Urinary bladder (tissue), 4 donors: ENCODE measurements at places on chromosomes 4 and X.
A peak's percentile ranks its signal among the peaks of the same experiment; 100 is the strongest.

DNA sequence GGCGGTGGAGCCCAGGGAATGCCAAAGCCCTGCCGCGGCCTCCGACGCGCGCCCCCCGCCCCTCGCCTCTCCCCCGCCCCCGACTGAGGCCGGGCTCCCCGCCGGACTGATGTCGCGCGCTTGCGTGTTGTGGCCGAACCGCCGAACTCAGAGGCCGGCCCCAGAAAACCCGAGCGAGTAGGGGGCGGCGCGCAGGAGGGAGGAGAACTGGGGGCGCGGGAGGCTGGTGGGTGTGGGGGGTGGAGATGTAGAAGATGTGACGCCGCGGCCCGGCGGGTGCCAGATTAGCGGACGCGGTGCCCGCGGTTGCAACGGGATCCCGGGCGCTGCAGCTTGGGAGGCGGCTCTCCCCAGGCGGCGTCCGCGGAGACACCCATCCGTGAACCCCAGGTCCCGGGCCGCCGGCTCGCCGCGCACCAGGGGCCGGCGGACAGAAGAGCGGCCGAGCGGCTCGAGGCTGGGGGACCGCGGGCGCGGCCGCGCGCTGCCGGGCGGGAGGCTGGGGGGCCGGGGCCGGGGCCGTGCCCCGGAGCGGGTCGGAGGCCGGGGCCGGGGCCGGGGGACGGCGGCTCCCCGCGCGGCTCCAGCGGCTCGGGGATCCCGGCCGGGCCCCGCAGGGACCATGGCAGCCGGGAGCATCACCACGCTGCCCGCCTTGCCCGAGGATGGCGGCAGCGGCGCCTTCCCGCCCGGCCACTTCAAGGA, at the start of gene FGF2:
FGF2 (plus strand) TSS at position 279 of the 705 bp plus-strand sequence; CDS start at position 623, 344 bp downstream.
- peak; percentile 36 for DNase-seq

DNA sequence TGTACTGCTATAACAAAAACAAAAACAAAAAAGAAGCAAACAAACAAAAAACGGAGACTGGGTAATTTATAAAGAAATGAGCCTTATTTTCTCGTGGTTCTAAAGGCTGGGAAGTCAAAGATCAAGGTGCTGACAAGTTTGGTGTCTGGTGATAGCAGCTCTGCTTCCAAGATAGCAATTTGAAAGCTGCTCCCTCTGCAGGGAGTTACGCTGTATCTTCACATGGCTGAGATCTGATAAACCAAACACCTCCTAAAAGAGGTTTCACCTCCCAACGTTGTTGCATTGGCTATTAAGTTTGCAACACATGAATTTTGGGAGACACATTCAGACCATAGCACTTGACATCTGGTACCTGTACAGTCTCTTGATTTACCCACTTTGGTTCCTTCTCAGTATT, 854.2 kb downstream of the CENPC start:
- no peak for DNase-seq

DNA sequence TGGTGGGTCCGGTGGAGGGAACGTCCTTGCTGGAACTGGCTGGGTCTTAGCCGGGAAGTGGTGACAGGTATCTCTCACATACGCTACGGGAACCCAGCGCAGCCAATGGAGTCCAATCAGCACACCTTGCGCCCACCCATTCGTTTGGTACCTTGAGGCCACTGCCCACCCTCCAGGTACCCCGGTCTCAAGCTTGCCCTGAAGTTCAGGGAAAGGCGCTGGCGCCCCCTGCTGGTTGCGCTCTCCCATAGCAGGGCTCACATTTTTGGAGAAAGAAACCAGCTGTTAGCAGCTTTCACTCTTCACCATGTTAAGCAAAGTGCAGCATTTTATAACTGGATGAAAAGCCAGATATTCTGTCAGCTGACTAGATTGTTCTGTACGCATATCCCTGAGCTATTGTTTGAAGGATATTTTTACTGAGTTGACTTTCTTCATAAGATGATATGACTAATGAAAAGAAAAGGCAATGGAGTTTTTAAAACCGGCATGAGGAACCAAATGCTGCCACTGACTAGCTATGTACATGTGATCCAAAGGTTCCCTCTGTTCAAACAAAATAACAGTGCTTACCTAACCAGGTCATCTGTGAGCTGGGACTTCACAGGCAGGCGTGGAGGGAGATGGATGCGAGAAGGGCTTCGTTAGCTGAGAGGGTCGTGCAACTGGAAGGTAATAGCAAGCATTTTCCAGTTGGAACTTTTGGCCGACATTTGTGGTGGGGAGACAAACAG, 43.7 kb downstream of the OTOP1 start:
- DNase-seq: no peak

DNA sequence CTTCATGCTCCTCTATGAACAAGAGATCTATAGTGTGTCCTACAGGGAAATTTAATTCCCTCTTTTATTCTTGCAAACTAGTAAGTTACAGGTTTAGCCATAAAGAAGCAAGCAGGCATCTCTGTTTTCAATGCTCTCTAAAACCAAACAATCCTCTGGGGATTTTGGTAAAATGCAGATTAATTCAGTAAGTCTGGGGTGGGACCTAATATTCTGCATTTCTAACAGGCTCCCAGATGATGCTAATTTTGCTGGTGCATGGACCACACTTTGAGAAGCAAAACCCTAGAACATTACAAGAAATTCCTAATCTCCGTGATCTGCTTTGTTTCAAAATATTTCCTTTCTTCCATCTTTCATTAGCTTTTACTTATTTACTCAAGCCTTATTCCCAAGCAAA, 344.9 kb downstream of the PACRGL start:
- DNase-seq: no peak

GRCh38 chr4:110641218-110641617, 18.3 kb upstream of the PITX2 start:
- DNase-seq: no peak

- DNase-seq: no peak
These were observed 316.2 kb downstream of the GPAT3 start for GRCh38 chr4:83852085-83852451.

- DNase-seq: no peak
These were observed 97.3 kb upstream of the SRD5A3 start for GRCh38 chr4:55248756-55249155.

- DNase-seq: no peak
These were observed 184.0 kb upstream of the ZFP42 start for GRCh38 chr4:187811591-187811990.
